ENCODE measurements at places on chromosomes 4 and X. TPM values are rescaled to one million over a fixed set of nuclear protein-coding genes. Genes with fewer than 3 reads are reported as not detected.

DNA sequence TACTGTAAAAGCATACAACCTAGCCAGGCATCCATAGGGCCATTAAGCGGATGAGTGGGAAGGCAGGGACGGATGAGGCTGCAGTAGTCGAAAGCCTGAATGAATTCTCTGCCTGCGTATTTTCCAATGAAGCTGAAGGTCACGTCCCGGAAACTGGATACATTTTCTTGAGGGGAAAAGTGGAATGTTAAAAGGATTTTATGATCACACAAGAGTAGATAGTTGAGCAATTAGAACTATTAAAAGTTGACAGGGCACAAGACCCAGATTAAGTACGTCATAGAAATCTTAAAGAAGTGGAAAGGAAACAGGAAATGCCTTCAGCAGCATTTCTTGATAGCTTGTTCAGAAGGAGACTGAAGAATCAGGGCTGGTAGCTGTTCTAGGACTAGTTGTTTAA is 98.3 kb upstream of the CXXC4 start:
- no peak for DNase-seq

Gene LEF1
- 6.1 TPM for total RNA-seq

DNA sequence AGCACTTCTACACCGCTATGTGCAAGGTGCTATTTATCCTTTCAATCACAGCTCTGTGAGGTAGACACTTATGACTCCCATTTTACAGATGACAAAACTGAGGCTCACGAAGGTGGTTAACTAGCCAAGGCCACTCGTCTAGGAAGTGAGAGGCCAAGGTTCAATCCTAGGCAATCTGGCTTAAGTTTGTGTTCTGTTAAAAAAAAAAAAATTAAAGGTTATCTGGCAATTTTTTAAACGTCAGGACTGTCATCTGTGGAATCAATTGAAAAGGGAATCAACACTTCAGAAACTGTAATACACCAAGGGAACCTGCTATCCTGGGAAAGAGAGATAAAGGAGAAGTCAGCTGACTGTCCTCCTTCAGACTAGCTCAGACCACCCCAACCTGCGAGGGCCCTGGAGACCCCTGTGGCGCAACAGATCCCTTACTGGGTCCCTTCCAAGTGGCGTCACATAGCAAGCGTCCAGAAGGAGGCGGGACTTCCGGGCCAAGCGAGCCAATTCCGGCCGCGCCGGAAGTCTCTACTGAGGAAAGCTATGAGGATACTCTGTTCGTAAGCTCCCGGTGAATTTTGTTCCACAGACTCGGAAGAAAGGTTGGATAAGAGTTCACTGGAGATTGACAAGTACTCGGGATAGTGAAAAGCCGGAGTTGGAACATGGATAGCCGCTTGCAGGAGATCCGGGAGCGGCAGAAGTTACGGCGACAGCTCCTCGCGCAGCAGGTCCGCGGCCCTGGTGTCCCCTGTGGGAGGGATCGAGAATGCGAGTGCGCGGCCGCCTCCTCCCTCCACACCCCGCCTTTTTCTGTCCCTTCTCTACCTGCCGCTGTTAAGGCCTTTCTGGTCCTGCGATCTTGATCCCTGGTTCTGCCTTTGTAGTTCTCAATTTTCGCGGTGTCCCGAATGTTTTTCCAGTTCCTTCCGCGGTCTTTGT is at the start of gene METTL14:
Gene METTL14 (plus strand): TSS at position 520 of the 939 bp plus-strand sequence. CDS start 143 bp downstream, at position 663.
- peak; percentile 48 for DNase-seq

DNA sequence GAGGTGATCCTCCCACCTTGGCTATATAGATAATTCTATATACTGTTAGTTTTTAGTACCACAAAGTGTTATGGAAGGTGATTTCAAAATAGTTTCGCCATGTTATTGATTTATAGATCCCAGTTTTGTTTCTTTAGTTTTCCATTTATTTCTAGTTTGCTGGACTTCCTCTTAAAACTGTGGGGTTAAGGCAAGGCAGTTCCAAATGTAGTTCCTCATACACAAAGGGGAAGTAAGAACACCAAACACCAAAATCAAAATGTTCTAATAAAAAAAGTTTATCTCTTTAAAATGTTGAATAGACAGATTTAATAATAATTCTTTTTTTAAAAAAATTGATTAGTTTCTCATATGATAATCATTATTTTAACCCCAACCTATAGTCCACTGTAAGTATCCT is 6.8 kb upstream of the CISD2 start:
- DNase-seq, result no peak

GRCh38 chr4:74962584-74962983 is 29.7 kb downstream of the PARM1 start:
- DNase-seq, result no peak

Gene SMIM31
- not detected for total RNA-seq

DNA sequence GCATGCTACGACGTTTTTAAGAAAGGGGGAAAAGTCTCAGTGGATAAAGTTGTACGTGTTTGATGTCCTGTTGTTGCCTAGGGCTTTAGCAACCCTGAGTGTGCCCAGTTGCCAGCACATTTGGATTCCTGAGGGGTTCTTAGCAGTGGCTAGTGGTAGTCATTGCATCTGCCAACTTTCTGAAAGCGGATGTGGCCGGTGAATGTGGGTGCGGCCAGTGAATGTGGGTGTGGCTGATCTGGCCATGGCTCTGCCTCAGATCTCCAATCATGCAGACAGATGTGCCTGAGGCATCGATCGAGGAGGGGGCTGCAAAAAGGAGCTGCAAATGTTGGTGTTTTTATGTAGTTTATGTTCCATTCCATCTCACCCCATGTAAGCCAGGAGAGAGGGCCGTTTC is 41.5 kb upstream of the FAT1 start:
- DNase-seq, result no peak

Gene APLN
- 2.4 TPM for total RNA-seq

Gene NEUROG2
- 36.7 TPM for total RNA-seq

- DNase-seq, result no peak
These were observed 290.8 kb upstream of the GIMD1 start for GRCh38 chr4:106659371-106659770.

- DNase-seq, result no peak
These were observed 127.0 kb upstream of the SH3RF1 start for GRCh38 chr4:169397762-169398161.

Gene USP51
- 4.5 TPM for total RNA-seq

DNA sequence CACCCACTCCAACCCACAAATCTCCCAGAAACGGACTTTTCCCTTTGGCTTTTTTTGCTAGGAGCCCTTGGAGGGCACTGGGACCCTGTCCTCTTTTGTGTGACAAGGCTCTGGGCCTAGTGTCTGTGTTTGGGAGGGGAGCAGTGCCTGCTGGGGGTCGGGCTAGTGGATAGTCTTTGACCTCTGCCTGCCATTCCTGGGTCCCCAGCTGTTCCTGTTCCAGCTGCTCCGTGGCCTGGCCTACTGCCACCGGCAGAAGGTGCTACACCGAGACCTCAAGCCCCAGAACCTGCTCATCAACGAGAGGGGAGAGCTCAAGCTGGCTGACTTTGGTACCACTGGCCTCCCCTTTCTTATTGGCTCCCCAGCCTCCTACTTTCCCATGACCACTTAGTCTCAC is 6.7 kb upstream of the USP11 start:
- DNase-seq, result no peak

Gene MED14
- total RNA-seq, result 16.3 TPM

Gene FAM236C
- total RNA-seq, result not detected

GRCh38 chr4:75542824-75543223 is 13.0 kb upstream of the ODAPH start:
- DNase-seq, result no peak

Gene FAM47C
- total RNA-seq, result not detected

Gene SPINK2
- total RNA-seq, result not detected

Gene TAF7L
- 0.41 TPM for total RNA-seq

DNA sequence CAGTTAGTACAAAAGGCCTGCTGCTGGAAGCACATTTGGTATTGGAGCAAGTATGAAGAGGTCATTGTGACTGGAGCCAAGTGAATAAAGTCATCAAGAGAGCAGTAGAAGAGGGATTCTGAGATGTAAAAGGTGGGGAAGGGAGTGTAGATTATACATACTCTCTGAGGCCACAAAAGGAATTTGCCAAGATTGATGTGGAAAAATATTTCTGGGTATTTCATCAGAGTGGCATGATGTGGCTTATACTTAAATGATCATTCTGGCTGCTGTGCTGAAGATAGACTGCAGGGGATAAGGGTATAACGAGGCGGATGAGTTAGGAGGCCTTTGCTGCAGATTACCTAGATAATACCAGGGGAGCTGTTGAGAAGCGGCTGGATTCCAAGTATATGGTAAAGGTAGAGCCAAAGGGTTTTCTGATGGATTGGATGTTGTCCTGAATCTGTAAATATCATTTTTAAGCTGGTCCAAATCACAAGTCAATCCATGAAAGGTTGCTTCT is 231.8 kb upstream of the AGA start:
- no peak for DNase-seq

DNA sequence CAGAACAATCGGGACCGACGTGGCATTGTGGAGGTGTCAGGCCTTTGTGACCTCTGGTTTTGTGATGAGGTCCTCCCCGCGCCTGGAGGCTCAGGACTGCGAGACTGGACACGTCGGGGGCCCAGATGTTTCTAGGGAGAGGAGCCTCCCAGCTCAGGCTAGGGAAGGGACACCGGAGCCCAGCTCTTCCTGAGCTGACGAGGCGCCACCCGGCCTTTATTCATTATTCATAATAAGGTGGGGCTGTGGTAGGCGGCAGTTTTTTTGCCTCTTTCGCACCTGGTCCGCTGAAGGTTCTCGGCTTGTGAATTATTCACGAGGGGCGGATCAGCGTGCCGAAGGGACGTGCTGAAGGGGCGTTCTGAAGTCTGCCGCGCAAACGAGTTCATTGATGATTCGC is 2.3 kb upstream of the UBA1 start:
- no peak for DNase-seq

Gene BST1
- total RNA-seq, result 4.5 TPM

- DNase-seq, result no peak
These were observed 303.7 kb downstream of the ARHGAP24 start for GRCh38 chr4:85778632-85779131.

DNA sequence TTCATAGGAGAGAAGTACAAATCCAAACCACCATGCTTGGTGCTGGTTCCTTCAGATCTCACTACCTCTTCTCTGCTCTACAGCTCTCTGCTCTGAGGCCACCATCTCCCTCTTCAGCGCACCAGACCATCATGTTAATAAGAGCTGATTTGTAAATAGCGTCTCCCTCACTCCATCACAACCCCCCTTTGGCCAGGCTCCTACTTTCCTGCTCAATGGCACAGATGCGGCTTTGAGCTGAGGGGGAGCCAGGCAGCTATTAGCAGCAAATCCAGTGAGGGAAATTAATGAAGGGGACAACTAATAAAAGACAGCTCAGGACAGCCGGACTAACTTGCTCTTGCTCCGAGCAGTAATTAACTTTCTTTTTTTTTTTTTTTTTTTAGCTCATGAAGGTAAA is 13.1 kb downstream of the NEUROG2 start:
- DNase-seq, result no peak

- DNase-seq, result no peak
These were observed 24.6 kb upstream of the CD40LG start for GRCh38 chrX:136623396-136623795.

DNA sequence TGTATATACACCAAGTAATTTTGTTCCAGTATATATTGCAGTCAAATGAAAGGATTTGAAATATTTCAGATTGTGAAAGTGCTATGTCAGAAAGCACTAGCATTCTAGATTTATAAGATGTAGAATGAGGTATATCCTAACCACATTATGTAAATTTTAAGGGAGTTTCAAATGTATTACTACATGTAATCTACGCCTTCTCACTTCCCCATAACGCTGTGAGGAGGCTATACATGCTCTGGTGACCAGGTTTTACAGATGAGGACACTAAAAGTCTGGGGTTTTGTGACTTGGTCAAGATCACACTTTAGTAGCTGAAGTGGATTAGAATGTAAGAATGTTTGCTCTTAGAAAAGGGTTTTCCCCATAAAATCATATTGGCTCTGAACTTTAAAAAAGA is 8.1 kb downstream of the ENPEP start:
- DNase-seq, result no peak

- DNase-seq, result no peak
These were observed 56.8 kb upstream of the DCLK2 start for GRCh38 chr4:150021483-150021882.

- DNase-seq, result no peak
These were observed 18.3 kb downstream of the G3BP2 start for GRCh38 chr4:75654905-75655304.

Gene ACE2
- under 0.01 TPM for total RNA-seq

GRCh38 chr4:141120036-141120593 is 13.2 kb downstream of the RNF150 start:
- DNase-seq, result no peak

Data from frontal cortex (tissue), 4 donors.